Bone marrow (tissue), 2 donors: ENCODE measurements at places on chromosomes 12 and 14.

GRCh38 chr12:78470354-78471195 is 394.0 kb upstream of the SYT1 start:
- DNase-seq = no peak

DNA sequence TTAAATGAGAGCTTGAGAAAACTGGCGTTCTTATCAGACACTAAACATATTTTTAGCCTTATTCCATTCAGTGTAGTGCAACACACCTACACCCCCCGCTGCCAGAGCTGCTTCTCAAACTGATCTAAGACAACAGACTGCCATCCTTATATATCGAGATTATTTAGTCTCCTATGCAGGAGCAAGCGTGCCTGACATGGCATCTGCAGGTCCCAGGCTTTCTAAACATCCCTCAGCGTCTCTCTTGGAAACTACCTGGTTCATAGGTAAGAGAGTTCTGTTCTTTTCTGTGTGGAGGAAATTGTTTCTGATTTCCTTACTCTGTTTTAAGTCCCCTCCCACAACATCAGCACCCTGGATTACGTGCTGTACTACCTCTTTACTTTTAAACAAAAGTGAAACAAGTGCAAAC is 117.1 kb upstream of the PTPRB start:
- DNase-seq = no peak

- DNase-seq = no peak
Measured at GRCh38 chr14:22653012-22653621, 9.0 kb upstream of the OR6J1 start.

GRCh38 chr12:29799591-29799990 is 15.8 kb upstream of the TMTC1 start:
- DNase-seq = no peak

GRCh38 chr14:59997449-59997848 is 77.5 kb downstream of the LRRC9 start:
- no peak for DNase-seq

- DNase-seq = no peak
Measured at GRCh38 chr12:14995583-14996425, 23.0 kb downstream of the PDE6H start.
